ENCODE measurements at places on chromosomes 1 and 21. TPM values are rescaled to one million over a fixed set of nuclear protein-coding genes. Genes with fewer than 3 reads are reported as not detected.

GRCh38 chr1:163821679-163822078, 499.9 kb downstream of the NUF2 start:
- DNase-seq, result no peak

Gene ZFP69B
- 1.3 TPM for total RNA-seq

GRCh38 chr1:5455056-5455455, 537.2 kb downstream of the NPHP4 start:
- no peak for DNase-seq

Gene CRYAA
- total RNA-seq, result not detected

GRCh38 chr1:106290805-106291501, 765.5 kb upstream of the PRMT6 start:
- DNase-seq, result no peak

DNA sequence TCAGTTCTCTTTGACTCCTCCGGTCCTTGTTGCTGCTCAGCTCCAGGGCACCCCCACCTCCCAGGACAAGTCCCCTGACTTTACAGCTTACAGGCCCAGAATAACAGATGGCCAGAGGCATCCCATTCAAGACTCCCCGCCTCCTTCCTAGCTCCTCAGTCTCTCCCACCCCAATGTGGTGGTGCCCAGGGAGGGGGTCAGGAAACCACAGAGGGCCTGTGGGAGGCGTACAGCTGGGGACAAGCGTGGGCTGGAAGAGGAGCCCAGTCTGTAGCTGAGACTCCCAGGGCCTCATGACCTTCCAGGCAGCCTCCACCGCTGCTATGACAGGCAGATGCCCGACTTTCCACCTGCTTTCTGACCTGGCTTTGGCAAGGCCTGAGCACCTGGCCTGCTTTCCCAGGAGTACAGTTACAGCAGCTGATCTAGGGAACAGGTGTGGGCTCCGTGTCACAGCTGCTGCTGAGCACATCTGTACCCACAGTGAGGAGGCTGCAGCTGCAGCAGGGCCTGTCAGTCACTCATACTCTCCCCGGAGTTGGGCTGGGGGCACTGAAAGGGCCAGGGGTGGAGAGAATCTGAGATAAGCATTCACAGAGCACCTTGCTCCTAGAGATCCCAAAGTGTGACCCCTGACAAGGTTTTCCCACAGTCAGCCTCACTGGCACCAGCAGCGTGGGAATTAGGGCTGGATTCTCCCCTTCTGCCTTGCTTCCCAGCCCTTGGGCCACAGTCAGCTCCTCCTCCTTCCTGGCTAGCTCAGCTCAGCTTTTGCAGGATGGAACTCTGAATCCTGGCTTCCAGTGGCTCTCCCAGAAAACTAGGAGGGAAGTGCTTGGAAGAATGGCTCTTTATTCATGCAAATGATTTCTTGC, 7.1 kb upstream of the NAV1 start:
- no peak for DNase-seq

GRCh38 chr1:215526147-215526845, 40.8 kb upstream of the KCTD3 start:
- DNase-seq, result no peak

DNA sequence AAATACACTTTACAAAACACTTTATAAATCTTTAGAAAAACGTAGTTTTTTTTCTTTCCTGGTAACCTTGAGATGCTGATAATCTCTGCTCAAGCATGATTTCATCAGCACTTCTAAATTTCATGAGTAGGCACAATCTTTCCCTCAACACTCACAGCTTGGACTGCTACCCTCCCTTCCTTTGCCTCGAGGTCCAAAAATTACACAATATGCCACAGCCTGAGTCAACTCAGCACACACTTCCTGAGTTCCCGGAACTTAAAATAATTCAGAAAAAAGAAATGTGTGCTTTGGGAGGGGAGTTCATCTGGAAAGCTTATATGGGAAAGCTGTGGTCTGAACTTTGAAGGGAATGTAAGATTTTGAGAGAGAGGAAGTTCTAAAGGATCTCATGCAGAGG, 5.9 kb downstream of the CLCA2 start:
- no peak for DNase-seq

DNA sequence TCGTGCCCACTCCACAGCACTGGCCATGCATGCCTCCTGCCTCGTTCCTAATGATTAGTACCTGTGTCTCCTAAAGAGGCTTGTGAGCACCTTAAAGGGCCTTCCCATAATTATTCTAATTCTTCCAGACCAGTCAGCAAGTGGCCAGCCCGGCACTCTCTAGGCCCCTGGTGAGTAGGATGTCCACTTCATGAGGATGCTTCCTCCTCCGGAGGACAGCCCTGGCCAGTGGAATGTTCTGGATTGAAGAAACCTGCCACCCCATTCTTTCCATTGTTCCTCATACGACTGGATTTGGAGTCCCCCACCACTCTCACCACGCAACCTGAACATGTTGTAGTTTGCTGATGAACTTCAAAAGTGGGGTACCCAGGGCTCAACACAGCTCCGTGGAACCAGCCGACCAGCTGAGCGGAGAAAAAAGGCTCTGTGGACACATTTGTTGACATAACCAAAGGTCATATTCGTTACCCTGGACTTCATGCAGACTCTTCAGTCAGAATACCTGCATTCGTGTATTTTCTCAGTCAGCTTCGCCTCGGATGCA, 46.7 kb upstream of the LBR start:
- no peak for DNase-seq

Gene CCDC185
- total RNA-seq, result not detected

Data from omental fat pad (tissue), 4 donors.